CD4-positive, alpha-beta T cell treated with Interferon alpha-2 for 1 hour (primary cell): ENCODE measurements at places on chromosomes 3 and 15.

GRCh38 chr3:130395916-130396315 lies 50.4 kb downstream of the COL6A5 start:
- DNase-seq: no peak

- no peak for DNase-seq
Observed at GRCh38 chr3:116230431-116231020, 214.8 kb downstream of the LSAMP start.

- DNase-seq: no peak
Observed at GRCh38 chr3:109339714-109340648, 2.6 kb upstream of the DPPA4 start.

- no peak for DNase-seq
Observed at GRCh38 chr3:135944831-135945230, 20.7 kb upstream of the PPP2R3A start.

DNA sequence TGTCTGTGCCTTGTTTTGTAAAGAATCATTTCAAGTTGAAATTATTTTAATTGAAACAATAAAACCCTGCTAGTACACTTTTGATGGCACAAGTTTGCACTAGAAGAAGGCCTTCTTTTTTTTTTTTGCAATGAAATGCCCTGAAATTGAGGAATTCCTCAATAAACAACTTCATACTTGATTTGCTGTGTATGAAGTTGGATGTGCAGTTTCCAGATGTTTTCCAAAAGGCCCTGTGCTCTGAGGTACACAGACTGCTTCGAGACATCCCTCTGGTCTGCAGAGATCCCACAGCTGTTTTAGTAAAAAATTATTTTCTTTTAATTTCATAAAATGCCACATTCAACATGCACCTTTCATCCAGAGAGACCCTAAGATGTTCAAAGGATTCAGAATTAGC lies 48.9 kb downstream of the HES1 start:
- no peak for DNase-seq

GRCh38 chr3:123635217-123635616 lies 50.4 kb upstream of the HACD2 start:
- DNase-seq: no peak

DNA sequence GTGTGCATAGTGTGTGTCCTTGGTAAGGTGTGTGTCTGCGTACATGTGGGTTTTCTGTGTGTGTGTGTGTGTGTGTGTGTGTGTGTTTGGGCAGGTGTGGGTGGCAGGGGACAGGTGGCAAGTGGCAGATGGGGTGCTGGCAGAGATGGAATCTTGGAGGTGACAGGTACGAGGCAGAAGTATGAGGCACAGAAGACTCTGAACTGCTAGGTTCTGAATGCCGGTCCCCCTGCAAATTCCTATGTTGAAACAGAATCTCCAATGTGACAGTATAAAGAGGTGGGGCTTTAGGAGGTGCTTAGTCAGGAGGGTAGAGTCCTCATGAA lies 29.8 kb downstream of the SRPRB start:
- DNase-seq: no peak

GRCh38 chr3:99903869-99904268 lies 86.2 kb downstream of the CMSS1 start:
- no peak for DNase-seq

- no peak for DNase-seq
Observed at GRCh38 chr3:169308654-169309250, 354.8 kb downstream of the MECOM start.

DNA sequence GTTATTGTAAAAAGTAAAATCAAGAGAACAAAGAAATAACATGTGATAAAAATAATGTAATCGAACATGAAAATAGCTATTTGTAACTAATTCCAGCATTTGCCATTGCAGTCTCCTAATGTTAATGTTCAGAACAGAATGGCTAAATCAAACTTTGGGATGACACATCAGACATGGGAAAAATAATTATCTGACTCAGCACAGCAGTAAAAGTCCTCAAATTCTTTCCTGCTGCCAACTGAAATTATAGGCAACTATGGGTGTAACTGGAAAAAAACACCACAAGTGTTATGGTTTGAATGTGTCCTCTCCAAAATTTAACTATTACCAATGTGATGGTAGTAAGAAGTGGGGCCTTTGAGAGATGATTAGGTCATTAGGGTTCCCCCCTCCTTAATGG lies 446.7 kb downstream of the C3orf38 start:
- DNase-seq: no peak

- no peak for DNase-seq
Observed at GRCh38 chr3:58272891-58273290, 33.2 kb upstream of the RPP14 start.

- no peak for DNase-seq
Observed at GRCh38 chr15:70309716-70310115, 212.0 kb upstream of the TLE3 start.

- DNase-seq: peak; percentile 75
Observed at GRCh38 chr3:36969540-36970432, 23.1 kb downstream of the EPM2AIP1 start.

- DNase-seq: no peak
Observed at GRCh38 chr3:172616031-172616461, 92.8 kb upstream of the TNFSF10 start.

DNA sequence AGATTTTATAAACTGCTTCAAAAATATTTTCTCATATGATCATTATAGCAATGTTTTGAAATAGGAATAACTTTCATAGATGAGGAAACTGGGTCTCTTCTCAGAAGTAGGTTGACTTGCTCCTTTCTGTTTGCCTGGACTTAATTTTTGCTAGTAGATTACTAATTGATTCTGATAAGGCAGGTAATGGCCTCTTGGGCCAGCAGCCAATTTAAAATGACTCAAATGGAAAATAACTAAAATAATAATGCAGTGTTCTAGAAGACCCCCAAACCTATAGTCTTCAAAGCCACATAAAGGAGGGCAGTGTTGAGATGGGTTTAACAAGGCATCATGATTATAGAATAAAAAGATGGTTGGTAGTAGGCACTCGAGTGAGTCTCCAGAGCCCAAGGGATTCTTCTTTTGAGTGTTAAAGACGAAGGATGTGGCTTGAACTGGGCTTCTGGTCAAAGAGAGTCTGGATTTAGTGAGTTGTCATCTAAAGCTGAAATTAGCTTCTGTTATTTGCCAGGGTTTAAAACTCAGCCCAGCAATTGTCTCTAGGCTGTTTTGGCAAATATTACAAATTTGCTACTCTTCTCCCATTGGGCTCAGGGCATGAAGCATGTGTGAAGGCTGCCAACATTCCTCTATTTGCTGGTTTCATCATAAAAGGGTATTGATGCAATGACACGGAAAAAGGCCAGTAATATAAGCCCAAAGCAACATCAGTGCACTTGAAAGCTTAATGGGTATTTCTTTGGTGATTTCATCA lies 297.1 kb upstream of the MEIS2 start:
- no peak for DNase-seq

- no peak for DNase-seq
Observed at GRCh38 chr3:85041001-85041400, 82.2 kb downstream of the CADM2 start.

GRCh38 chr15:98505611-98506031 lies 142.7 kb upstream of the IGF1R start:
- no peak for DNase-seq

DNA sequence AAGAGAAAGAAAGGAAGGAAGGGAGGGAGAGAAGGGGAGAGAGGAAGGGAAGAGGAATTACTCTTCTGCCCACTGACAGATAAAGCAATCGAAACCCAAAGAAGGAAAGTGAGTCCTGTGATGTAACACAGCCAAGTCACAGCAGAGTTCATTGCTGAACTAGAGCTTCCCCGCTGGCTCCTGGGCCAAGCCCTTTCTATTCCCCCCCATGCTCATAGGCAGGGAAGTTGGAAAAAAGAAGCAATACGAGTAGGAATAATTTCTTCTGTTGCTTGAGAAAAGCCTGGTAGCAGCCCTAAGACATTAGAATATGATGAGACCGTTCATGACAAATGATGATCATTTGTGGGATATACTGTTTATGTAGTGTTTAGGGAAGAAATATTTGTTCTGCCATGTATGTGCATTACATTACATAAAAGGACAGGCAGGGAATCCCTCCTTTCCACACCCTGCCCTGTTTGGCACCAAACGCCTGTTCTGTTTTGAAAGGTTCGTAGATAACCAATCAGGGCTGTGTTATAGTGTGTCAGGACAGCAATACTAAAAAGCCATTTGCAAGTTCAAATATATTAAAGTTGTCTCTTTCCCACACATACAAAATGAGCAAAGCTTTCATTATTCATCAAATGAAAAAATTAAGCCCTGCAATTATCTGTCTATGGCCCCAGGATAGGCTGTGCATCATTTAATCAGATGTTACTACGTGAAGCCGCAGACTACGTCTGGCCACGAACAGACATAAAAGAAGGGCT lies 111.0 kb upstream of the TRPM1 start:
- DNase-seq: no peak

GRCh38 chr3:39275052-39275451 lies 4.8 kb downstream of the CX3CR1 start:
- DNase-seq: no peak

- peak; percentile 83 for DNase-seq
Observed at GRCh38 chr3:194089357-194090177, 46.4 kb upstream of the HES1 start.

- no peak for DNase-seq
Observed at GRCh38 chr3:194488055-194488742, 1.4 kb upstream of the ATP13A3 start.

DNA sequence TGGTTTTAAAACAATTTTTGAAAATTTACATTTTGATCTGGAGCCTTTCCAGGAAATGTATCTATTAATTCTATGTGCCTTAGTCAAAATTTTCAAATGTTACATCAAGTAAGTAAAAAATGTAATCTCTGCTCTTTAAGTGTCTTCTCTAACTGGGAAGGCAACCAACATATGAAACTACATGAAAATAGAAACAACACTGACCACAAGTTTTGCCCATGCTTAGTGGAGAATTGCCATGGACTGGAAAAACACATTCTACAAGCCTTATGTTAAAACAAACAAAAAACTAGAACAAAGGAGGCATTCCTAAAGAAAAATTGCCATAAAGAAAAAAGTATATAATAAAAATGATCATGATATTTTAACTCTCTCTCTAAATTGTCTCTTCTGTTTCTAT lies 75.9 kb upstream of the SPRED1 start:
- DNase-seq: no peak

GRCh38 chr15:69808756-69809155 lies 289.0 kb downstream of the TLE3 start:
- DNase-seq: no peak

GRCh38 chr3:53225651-53226050 lies 30.2 kb downstream of the TKT start:
- DNase-seq: no peak

GRCh38 chr3:139560411-139560810 lies 20.9 kb upstream of the RBP1 start:
- no peak for DNase-seq

GRCh38 chr15:62927196-62927595 lies 115.4 kb upstream of the TPM1 start:
- no peak for DNase-seq

DNA sequence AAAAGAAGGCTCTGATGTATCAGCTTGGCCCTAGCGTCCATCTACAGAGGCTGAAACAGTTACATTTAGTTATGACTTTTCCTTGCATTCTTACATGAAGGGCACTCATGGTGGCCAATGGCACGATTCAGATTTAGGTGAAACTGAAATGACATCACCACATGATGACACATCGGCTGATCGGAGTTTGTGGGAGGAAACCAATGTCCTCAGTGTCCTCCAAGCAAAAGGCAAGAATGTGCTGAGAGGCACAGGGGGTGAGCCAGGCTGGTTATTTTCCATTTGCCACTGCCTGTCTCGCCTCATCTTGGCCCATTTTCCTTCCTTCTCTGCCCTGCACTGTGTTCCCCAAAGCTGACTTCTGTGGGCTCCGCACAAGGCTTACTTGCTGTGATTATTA lies 34.4 kb downstream of the TARS3 start:
- no peak for DNase-seq

GRCh38 chr3:127678315-127678599 lies 5.5 kb downstream of the ABTB1 start:
- DNase-seq: no peak

DNA sequence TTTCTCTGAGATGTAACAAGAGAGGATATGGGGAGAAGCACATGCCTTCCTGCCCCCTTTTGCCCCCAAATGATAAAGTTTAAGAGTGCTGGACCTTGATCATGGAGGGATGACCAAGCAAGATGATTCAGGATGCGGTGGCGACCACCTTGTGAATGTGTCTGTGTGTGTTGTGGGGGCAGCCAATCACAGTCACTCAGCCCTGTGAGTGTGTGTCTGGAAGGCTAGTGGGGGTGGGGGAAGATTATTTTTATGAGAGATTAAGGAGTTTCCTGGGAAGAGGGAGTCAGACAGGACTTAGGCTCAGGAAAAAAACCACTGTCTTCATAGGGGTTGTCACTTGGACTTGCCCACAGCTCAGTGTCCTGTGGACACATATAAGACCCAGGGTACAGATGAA lies 57.8 kb upstream of the KY start:
- no peak for DNase-seq

DNA sequence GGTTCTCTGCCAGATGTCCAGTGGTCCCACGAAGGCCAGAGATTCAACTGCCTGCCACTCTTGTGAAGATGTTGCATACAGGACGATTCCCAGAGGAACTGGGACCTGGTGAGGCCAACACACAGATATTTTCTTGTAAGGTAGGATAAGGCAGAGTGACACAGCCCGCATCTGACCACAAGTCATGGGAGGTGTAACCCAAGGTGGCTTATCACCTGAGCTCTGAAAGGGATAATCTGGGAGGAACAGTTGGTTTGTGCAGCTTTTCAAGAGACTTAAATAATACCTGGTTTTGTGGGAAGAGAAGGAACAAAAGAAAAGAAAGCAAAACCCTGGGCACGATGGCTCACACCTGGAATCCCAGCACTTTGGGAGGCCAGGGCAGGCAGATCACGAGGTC lies 39.8 kb upstream of the NR2F2 start:
- no peak for DNase-seq

- DNase-seq: no peak
Observed at GRCh38 chr3:79258479-79258878, 509.3 kb downstream of the ROBO1 start.

DNA sequence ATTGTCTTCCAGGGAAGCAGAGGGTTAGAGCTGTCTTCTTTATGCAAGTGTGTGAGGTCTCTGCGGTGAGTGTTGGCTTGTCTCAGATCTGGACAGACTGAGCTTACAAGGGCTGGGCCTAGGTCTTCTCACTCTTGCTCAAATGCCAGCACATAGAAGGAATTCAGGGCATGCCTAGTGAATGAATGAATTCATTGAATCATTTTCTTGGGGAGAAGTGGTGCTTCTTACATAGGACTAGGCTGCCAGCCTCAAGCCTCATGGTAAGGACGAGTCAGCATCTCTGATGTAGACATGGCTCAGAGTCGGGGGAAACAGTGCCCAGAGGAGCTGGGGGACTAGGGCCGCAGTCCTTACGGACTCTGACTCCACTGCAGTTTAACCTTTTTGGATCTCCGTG lies 17.2 kb downstream of the MKRN2 start:
- DNase-seq: no peak

DNA sequence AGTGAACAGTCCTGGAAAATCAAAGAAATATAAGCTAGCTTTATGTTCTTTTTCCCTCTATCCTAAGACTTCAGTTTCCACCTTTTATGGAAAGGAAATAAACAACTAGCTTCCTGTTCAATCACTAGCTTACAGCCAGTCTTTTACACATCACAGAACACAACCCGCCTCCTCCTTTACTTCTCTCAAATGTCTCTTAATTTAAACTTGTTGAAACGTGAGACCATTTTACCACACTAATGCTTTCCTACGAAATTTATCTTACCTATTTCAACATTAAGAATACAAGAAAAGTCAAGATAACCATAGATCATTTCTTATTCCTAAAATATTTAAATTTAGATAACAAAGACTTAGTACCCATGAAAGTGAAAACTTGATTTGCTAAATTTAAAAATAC lies 6.2 kb downstream of the PRTG start:
- DNase-seq: no peak

- DNase-seq: no peak
Observed at GRCh38 chr3:89521328-89521727, 413.9 kb downstream of the EPHA3 start.
